ENCODE measurements at places on chromosomes 4 and X.

GRCh38 chrX:133609166-133609565 lies 193.9 kb upstream of the GPC4 start:
- DNase-seq, result no peak

GRCh38 chr4:184743650-184744049 lies 9.8 kb upstream of the CENPU start:
- DNase-seq, result no peak

DNA sequence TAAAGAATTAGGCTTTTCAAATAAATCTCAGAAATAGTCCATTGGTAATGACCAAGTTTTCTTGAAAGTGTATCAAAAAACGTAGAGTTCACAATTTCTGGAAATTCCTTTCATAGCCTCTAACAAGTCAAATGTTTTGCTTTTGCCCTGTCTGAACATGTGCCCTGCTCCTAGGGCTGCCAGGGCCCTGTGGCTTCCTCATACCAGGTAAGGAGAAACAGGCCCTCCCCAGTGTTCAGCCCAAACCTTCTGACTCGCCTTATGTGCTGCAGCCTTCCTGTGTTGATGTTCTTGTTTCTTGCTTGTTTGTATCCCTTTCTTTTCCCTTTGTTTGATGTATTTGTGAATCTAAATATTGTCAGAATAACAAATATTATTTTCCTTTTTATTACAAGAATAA lies 146.1 kb upstream of the PACRGL start:
- DNase-seq, result no peak

DNA sequence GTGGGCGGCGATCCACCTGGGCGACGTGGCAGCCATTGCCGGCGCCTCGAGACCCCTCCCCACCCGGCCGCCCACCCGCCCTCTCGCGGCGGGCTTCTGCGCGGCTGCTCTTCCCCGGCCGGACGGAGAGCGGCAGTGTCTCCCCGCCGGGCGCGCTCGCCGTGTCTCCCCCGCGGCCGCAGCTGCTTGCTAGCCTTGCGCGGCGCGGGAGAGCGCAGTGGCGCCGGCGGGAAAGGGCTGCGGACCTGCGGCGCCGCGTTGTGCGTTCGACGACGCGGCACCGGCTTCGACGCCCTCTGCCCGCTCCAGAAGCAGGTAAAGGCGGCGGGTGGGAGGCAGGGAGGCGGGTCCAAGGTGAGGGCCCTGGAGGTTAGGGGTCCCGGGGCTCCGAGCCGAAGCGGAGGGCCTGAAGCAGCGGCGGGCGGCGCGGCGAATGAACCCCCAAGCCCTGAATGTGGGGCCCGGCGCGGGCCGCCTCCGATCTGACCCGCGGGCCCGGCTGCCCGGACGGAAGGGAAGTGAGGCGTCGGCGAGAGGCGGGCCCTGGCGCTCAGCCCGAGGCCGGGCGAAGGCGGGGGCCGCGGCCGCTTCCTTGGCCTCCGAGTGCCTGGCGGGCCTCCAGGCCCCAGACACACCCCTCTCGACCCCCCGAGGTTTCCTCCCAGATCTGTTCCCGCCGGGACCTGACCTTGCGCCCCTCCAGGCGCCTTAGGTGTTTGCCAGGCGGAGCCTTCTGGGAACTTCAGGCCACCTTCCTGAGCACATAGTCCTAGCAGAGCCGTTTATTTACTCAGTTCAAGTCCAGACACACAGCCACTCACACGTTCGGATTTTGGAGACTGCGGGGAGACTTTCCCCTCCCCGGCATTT lies at the start of gene N4BP2:
N4BP2 (plus strand) TSS at position 135 of the 870 bp plus-strand sequence. CDS start 40,491 bp downstream, outside the sequence.
- DNase-seq, result peak; percentile 46

DNA sequence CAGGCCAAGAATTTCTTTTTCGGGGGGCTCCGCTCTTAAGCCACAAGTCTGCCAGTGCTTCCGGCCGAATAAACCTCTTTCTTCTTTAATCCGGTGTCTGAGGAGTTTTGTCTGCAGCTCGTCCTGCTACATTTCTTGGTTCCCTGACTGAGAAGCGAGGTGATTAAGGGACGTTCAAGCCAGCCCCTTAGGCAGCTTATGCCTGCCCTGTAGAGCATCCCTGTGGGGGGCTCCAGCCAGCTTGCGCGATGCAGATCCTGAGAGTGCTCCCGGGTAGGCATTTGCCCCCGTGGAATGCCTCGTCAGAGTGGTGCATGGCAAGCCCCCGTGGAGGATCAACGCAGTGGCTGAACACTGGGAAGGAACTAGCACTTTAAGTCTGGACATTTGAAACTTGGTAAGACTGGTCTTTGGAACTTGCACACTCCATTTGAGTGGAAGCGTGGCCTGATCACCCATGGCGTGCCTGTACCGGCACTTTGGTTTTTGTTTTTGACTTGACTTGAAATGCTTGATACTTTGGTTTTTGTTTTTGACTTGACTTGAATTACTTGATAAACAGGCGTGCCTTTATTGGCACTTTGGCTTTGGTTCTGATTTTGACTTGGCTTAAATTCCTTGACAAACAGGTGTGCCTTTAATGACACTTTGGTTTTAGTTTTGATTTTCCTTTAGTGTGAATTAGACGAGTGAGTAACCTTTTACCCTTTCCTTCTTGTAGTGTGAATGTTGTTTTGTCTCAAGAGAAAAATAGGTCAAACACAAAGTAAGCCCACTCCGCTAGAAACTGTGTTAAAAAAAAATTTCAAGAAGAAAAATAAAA lies 6.1 kb downstream of the ACOX3 start:
- DNase-seq, result no peak

- no peak for DNase-seq
Observed at GRCh38 chr4:1640190-1640589, 43.9 kb downstream of the FAM53A start.

DNA sequence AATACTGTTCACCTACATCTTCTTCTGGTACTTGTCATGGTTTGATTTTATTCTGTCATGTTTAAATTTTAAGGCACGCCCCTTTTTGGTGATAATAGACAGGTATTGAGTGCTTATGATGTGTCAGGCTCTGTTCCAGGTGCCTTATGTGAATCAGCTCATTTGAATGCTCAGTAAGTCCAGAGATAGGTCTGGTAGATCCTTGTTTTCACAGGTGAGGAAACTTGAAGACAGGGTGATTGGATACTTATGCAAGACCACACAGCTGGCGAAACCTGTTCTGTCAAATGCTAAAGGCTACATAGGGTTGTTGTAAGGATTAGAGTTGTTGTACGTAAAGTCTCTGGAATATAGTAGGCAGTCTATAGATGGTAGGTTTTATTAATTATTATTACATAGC lies 9.6 kb upstream of the SLC25A14 start:
- no peak for DNase-seq

- no peak for DNase-seq
Observed at GRCh38 chrX:53291596-53291995, 10.2 kb upstream of the IQSEC2 start.

DNA sequence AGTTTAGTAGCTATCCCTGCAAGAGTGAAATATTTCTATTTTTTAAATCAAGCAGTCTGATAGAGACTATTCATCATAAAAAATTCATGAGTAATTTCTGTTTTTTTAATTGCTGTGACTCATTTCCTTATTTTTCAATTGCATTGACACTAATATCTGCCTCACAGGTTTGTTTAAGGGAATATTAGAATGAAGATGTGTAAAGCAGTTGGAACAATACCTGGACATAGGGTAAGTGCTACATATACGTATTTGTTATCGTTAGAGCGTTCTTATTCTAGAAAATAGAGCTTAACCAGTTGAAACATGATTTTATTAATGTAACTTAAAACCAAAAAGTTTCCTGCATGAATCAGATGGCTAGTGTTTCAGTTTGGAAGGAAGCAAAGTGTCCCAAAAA lies 2211.3 kb downstream of the PCDH7 start:
- no peak for DNase-seq

GRCh38 chr4:87527431-87528220 lies 1.6 kb downstream of the SPARCL1 start:
- DNase-seq, result no peak

- no peak for DNase-seq
Observed at GRCh38 chr4:172095161-172095560, 282.0 kb downstream of the GALNTL6 start.

GRCh38 chr4:149886786-149887490 lies 71.3 kb upstream of the IQCM start:
- DNase-seq, result no peak

GRCh38 chr4:105022811-105023667 lies 123.6 kb upstream of the TET2 start:
- no peak for DNase-seq

- DNase-seq, result no peak
Observed at GRCh38 chrX:378443-378842, 8.3 kb downstream of the PPP2R3B start.

DNA sequence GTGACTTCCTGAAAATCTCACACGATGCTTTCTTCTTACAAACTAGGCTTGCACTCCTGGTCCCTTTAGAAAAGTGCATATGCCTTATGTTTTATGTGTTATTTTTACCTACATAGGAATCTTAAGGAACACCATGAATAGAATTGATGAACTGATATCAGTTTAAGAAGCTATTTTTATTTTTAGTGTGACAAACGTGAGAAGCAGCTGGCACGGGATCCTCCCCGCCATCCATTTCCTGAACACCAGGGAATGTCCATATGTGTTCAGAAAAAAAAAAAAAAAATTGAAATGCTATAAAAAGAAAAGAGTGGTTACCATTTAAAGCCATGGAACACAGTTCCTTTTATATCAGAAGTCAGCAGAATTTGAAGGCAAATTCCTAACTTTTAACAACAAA lies 1096.1 kb upstream of the PRKX start:
- DNase-seq, result no peak

GRCh38 chrX:134721766-134722532 lies 63.7 kb upstream of the PLAC1 start:
- DNase-seq, result no peak

Measured in stimulated activated CD8-positive, alpha-beta memory T cell treated with anti-CD3 and anti-CD28 coated beads, Interleukin-4, amount 100 ng/mL, for 1 hour (primary cell).